ENCODE measurements at places on chromosomes 6 and 20.

DNA sequence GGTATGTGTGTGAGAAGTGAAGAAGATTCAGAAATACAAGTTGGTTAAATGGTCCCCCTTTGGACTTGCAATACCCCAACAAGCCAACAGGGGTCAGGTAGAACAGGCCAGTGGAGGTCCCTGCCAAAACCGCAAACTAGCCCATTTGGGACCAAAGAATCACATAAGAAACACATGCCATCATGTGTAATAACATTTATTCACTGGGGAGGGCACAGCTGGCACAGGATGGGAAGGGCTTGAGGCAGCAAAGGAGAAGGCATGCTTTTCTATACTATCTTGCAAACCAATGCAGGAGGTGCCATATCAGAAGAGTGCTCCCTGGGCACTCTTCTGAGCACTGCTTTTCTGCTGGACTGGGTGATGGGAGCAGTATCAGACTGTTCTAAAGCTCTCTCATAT, 116.1 kb upstream of the TRAF3IP2 start:
- DNase-seq: no peak

GRCh38 chr6:46848684-46849360, 55.6 kb downstream of the MEP1A start:
- DNase-seq: peak; percentile 60

DNA sequence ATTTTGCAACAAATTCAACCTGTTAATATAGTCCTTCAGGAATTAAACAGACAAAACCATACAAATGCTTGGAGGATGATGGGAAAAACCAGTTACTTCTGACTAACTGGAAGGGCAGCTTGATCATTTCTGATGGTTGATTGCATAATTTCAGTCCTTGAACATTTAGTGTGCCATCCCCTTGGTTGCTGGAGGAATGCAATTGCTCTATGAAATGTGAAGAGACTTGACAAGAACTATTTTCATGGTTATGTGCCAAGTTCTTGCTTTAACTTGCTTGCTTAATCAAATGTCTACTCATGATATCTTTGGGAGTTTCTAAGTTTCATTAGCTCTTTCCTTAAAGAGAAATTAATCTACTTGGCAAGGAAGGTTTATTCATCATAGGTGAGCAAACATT, 45.2 kb downstream of the ANKEF1 start:
- no peak for DNase-seq

DNA sequence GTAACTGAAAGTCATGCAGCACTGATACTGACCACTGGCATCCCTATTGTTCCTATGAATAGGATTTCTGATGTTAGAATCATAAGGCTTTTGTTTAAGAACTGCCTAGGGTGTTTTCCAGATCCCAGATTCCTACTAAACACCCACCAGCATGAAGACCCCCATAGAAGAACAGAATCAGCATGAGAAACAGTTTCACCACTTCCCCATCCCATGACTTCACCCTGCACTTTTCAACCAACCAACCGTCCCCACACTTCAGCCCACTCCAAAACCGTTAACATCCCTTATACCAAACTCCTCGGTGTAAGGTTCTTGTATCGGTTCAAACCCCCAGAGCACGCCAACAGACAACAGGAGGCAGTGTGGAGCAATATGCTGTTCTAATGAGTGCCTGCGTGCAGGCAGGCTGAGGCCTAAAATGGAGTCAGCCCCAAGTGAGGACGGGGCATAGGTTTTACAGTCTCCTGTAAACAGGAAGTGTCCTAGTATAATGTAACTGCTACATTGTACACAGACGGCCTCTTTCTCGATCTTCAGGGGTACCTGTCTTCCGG, 11.4 kb upstream of the SSTR4 start:
- DNase-seq: no peak

DNA sequence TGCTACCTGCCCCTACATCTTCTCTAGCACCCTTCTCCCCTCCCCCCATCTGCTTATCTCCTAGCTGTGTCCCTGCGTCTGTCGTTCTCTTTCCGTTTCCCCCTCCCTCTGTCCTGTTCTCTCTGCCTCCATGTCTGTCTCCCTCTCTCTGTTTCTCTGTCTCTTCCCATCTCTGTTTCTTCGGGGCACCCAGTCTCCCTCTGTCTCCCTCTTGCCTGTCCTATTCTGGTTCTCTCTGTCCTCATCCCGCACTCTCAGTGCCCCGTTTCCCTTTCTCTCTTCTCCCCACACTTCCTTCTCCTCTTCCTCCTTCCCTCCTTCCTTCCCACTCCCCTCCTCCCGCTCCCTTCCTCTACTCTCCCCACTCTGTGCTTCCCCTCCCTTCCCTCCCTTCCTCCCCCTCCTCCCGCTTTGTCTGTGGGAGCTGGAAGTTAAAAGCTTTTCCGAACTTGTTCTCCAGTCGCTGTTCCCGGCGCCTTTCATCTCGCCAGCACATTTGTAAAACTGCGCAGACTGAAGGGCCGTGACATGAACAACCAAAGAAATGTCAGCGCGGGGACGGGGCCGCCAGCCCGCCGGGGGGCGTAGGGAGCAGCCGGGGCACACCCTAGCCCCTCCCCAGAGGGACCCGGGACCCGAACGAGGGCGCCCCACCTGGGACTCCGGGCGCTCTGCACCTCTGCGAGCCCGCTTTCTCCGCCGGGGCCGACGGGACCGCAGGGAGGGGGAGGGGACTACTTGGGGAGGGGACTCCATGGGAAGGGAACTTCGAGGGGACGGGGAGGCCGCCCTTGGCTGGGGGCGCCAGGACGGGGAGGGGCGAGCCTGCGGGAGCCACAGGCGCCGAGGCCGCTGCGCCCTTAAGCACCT, 4.0 kb upstream of the CDH22 start:
- DNase-seq: no peak

DNA sequence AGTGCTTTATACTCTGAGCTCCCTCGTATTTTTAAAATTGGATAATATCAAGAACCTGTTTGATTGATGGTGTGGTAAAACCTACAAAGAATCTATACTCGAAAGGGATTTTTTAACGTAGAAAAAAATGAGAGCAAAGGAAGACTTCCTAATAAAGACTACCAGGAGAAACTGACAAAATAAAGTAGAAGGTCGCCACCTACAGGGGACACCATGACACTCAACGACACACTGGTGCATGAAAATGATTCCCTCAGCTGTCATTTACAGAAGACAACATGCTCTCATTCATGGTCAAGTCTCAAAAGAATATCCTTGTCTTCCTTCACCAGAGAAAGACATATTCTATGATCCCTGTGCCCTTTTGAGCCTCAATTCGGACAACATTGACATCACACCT, 10.1 kb upstream of the NHSL1 start:
- peak; percentile 20 for DNase-seq

DNA sequence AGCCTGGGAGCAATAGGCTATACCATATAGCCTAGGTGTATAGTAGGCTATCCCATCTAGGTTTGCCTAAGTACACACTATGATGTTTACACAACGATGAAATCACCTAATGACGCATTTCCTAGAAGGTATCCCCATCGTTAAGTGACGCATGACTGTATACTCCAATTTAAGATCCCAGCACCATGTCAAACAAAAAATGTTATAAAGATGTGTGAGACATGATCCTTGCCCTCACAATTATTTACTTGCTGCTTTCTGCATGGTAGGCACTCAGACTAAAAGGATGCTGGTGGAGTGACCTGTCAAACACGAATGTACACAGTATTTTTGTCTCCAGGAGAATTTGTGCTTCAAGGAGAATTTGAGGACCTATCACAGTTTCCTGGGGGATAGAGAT, 32.3 kb downstream of the SNAP25 start:
- no peak for DNase-seq

DNA sequence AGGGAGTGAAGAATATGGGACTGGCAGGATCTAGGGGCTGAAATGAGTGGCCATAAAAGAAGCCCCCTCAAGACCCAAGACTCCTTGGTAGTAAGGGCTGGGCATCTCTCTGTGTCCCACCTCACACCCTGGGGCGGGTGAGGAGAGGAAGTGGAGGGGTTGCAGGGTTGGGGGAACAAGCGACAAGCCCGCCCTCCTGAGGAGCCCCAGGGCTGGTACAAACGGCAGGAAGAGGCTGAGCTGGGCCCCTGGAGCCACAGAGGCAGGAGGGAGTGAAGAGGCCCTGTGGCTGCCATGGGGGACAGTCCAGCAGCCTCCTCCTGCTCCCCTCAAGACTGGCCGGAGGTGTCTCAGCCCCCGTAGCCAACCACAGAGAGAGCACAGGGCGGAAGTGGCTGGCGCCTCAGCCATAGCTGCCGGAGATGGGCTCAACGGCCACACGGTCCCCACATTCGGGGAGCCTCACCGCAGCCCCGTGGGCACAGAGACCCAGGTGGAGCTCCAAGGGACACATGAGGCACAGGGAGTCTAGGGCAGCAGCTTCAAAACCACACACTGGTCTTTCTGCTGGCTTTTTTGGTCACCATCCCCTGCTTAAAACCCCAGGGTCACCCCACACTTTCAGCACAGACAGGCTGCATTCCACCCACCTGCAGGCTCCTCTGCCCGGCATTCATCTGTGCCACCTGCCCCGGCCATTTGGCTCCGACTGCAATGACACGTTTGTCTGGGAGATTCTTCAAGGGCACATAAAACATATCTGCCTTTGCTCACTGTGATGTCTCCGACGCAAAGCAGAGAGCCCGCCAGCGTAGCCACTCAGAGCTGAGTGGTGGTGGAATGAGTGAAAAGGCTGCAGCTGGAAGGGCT, 524 bp downstream of the C20orf203 start:
- no peak for DNase-seq

DNA sequence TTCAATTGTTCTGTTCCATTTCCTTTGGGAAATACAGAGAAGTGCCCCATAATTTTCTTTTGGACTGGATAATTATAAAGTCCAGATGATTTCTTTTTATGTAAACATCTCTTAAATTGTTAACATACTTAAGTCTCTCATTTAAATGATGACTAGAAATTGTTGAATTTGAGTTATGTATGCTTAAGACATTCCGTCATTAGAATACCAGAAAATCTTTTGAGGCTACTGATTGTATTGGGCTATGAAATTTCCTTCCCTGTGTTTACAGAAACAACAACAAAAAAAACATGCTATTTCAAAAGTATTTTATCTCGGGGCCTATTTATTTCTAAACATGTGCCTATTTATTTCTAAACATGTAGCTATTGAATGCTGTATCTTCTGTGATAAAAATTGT, 125.4 kb downstream of the SH3BGRL2 start:
- no peak for DNase-seq

DNA sequence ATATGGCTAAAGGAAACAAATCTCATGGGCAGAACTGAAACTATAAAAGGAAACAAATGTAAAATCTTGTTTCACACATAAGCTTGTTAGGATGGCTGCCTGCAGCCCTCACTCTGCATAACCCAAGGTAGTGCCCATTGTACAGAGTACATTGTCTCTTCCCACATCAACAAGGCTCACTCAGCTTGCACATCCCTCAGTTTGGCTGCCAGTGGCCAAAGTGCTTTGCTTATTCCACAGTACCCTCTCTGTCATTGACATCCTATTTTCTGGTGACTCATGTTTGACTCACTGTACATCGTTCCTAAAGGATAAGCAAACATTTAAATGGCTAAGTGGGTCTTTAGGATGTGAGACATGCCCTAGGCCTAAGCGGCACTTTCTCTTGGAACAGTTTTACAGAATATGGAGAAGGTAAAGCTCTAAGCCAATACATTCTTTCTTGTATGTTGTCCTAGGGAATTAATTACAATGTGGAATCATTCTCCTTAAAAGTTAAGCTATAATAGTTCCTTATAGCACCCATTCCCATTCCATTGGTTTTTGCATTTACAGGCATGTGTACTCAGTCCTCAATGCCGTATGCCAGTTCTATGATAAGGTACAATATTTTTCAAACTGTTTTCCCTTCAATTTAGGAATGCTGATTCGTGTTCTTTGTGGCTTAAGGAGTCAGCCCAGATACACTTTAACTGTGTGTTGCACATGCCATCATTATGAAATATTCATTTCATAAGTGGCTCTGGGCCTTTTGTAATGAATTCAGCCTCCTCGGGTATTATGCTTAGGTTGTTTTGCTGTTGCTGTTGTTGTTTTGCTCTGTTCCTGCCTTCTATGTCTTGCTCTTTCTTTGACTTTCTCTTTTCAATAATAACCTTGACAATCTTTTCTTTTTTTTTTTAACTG, 5.5 kb downstream of the ANKEF1 start:
- DNase-seq: no peak

DNA sequence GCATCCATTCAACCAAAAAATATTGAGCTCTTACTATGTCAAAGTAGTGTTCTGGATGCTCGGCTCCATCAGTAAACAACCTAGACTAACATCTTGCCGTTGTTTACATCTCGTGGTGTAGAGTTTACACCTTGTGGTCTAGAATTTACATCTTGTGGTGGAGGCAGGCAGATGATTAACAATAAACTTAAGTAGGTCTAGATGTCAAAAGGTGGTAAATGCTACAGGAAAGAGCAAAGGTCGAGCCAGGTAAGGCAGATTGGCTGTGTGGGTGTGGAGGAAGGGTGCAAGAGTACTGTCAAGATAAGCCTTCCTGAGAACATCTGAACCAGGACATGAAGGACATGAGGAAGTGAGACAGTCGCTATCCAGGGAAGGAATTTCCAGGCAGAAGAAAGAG, 88.4 kb upstream of the ESR1 start:
- DNase-seq: no peak

DNA sequence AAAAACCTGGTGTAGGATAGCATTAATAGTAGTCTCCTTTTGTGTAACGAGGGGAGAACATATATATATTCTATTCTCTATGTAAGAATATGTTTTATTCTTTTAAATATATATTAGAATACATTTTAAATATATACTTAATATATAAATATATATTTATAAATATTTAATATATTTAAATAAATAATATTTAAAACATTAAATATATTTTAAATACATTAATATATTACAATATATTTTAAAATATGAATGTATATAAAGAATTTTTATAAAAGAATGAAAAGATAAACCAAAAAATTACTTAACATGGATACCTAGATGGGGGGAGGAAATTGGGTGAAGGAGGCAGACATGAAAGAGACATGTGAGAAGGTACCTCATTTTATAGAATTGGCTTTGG, 53.0 kb upstream of the ZNF831 start:
- DNase-seq: no peak

GRCh38 chr20:25320035-25320800, 70.4 kb downstream of the ABHD12 start:
- DNase-seq: no peak

GRCh38 chr20:51014797-51015722, 7.8 kb downstream of the KCNG1 start:
- DNase-seq: peak; percentile 34

DNA sequence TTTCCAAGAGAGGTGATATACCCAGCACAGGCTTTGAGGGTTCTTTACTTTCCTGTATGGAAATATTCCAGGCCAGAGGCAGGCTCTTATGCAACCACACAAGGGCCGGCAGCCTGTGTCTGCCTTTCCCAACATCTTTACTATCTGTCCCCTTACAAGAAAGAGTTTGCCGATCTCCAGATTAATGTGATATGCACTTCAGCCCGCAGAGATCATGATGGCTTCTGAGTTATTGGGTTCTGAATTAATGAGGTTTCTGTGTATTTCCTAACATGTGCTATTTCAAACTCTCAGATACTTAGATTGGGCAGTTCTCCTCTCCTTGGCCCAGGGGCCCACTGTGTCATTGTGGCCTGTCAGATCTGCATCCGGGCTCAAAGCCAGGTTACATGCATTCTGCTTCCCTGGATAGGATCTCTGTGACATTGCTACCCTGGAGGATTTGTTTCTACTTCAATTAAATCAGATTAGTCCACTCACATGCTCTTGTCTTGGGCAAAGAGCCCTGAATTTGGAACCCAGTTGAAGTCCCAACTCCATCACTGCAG, 56.6 kb downstream of the TGM2 start:
- no peak for DNase-seq

- DNase-seq: peak; percentile 10
These were observed 741 bp downstream of the PTPN1 start for GRCh38 chr20:50510706-50511542.

All from stimulated activated CD4-positive, alpha-beta T cell treated with anti-CD3 and anti-CD28 coated beads, Interleukin-12 subunit alpha, Interleukin-12 subunit beta, amount 100 ng/mL, for 24 hours (primary cell).